Germinal center (tissue), 1 donor: ENCODE measurements at places on chromosomes 1 and 21.
A peak's percentile ranks its signal among the peaks of the same experiment; 100 is the strongest.

GRCh38 chr1:147762233-147763024, 2.0 kb upstream of the GJA5 start:
- no peak for DNase-seq

GRCh38 chr1:60699325-60699724, 383.0 kb upstream of the NFIA start:
- DNase-seq = no peak

GRCh38 chr1:112516141-112516540, 7.4 kb downstream of the WNT2B start:
- no peak for DNase-seq

- no peak for DNase-seq
These were observed 6.2 kb upstream of the ERO1B start for GRCh38 chr1:236287757-236288619.

DNA sequence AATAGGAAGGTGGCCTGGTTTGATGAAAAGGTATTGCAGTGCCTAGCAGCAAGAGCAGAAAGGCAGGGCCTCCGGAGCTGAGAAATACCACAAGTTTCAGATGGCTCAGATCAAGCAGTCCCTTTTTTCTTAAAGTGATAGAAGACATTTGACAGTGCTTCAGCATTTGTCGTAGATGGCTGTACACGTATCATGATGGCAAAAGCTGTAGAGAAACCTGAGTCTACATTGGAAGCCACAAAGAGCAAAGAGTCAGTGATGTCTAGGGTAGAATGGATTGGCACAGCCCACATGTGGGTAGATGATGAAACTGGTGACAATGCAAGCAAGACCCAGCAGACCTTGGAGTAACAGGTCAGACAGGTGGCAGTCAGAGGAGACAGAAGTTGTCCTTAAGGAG, 101.3 kb upstream of the ARTN start:
- DNase-seq = no peak

DNA sequence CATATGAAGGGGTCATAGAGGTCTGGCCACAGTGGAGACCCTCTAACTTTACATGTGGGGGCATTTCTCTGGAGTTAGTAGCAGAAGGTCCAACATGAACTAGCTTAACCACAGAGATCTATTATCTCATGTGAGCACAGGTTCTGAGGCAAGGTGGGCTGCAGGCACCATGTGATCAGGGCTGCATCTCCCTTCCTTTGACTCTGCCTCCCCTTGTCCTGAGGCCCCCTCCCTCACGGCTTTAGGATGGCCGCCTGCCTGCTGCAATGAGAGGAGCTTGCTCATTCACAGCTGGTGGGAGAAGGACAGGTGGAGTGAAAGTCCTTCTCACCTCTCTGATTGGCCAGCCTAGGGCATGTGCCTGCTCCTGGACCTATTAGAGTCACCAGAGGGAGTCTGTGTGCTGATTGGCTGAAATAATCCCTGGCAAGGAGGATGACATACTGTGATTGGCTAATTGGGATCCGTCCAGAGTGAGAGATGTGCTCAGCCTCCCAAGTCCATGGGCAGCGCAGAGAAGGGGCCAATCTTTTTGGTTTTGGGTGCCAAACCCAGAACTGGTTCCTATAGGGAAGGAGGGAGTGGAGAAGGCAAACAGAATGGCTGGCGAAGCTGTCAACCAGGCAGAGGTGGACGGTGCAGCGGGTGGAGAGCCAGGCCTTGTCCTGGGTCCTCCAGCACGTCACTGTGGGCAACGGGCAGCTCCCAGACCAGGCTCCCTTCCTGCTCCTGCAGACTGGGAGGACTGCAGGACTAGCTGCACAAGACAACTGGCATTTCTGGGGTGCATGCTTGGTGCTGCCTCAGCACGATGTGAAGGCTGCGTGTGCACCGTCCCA, 39.4 kb upstream of the C1orf174 start:
- peak; percentile 26 for DNase-seq
